ENCODE measurements at places on chromosomes 2 and 18. TPM values are rescaled to one million over a fixed set of nuclear protein-coding genes. Genes with fewer than 3 reads are reported as not detected.

- peak; percentile 65 for DNase-seq
Measured at GRCh38 chr2:86225581-86225980, 26.3 kb downstream of the MRPL35 start.

DNA sequence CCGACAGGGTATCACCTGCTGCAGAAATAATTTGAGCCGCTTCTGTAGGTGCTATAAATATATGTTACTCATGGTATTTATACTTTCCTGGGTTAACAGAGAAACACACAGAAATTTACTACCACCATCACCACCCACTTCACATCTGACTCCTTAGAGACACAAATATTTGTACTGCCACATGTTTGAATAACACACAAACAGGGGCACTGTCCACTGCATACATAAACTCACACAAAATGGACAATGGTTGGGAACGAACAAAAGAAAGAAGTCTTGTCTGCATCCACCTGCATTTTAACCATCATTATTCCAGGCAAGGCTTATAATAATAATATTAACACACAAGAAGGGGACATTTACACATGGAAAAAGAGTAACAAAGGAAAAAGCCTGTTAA, 24.0 kb downstream of the IMMT start:
- DNase-seq: no peak

DNA sequence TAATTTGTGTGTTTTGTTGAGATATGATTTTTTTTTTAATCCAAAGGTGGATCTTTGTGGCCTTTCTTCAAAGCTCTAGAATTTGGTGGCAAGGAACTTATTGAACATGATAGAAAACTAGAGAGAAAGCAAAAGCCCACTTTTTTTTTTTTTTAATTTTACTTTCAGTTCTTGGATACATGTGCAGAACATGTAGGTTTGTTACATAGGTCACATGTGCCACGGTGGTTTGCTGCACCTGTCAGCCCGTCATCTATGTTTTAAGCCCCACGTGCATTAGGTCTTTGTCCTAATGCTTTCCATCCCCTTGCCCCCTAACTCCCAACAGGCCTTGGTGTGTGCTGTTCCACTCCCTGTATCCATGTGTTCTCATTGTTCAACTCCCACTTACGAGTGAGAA, 135.9 kb downstream of the RHBDD1 start:
- no peak for DNase-seq

The AFF3 gene
- polyA plus RNA-seq: 5.0 TPM

GRCh38 chr2:7018282-7018701, 101.1 kb downstream of the RNF144A start:
- DNase-seq: no peak

DNA sequence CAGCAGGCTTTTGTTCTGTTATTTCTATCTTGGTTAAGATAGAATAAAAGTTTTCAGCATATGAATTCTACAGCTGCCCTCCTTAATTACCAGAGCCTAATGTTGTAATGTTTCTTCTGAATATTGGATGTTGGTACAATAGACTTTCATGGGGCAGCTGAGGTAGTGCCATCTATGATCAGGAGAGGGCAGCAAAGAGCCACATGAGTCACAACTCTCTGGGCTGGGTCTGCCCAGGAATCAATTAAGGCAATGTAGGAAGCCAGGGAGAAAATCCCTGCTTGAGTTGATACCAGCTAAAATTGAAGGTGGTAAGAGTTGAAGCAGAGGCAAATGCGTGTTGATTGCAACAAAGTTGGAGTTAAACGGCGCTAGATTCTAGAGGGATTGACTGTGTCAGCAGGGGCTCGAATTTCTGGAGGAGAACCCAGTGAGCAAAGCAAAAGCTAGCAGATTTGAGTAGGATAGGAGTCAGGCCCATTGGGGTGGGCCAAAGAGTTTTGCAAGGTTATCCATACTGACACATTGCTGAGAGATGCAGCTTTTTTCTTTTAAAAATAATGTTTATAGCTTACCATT, 10.6 kb upstream of the MC5R start:
- peak; percentile 69 for DNase-seq

GRCh38 chr2:152173831-152174230, 1.7 kb downstream of the STAM2 start:
- no peak for DNase-seq

GRCh38 chr2:207896525-207897285, 127.0 kb upstream of the FZD5 start:
- DNase-seq: no peak

The PLEK gene
- 8.2 TPM for polyA plus RNA-seq

The PARD6G gene
- 1.8 TPM for polyA plus RNA-seq

GRCh38 chr18:919078-919477, 14.4 kb downstream of the ADCYAP1 start:
- no peak for DNase-seq

- no peak for DNase-seq
Measured at GRCh38 chr2:215998636-215999035, 14.7 kb downstream of the MREG start.

The NCKAP5 gene
- 2.3 TPM for polyA plus RNA-seq

- DNase-seq: no peak
Measured at GRCh38 chr2:142897807-142898206, 20.3 kb downstream of the KYNU start.

The GNAL gene
- polyA plus RNA-seq: 0.49 TPM

GRCh38 chr2:26503231-26503880, 25.4 kb upstream of the OTOF start:
- peak; percentile 68 for DNase-seq

- DNase-seq: no peak
Measured at GRCh38 chr2:85673716-85674375, 5.8 kb upstream of the SFTPB start.

The YIPF4 gene
- polyA plus RNA-seq: 14.2 TPM

DNA sequence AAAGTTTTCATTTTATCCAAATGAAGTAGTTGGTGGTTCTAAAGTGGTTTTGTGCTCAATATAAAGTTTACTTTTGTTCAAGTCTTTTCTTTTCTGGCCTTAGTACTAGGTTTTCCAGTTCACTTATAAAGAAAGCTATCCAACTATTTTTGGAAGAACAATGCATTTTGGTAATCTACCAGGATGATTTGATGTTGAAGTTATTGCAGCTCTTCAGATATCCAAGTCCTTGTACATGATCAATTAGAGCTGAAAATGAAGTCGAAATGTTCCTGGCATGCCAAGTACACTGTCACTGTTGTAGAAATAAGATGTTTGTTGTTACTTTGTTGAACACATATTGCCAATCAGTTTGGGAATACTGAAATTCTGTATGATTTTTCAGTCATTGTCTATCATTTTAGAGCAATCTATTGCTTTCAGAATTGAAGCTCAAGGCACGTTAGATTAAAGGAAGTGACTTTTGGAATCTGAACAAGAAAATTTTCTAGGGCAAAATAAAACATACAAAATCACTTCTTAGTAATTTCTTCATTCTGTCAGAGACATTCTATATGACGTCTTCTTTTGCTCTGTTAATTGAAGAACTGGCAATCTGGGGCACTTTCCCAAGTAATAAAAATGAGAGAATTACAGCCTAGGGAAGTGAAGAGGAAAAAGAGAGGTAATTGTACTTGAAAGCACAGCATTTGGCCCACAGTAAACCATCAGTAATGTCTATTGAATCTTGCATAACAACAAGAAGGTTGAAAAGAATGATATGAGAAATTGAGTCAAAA, 232.3 kb downstream of the MREG start:
- DNase-seq: peak; percentile 46

The CENPA gene
- polyA plus RNA-seq: 0.96 TPM

The PREB gene
- polyA plus RNA-seq: 25.8 TPM

DNA sequence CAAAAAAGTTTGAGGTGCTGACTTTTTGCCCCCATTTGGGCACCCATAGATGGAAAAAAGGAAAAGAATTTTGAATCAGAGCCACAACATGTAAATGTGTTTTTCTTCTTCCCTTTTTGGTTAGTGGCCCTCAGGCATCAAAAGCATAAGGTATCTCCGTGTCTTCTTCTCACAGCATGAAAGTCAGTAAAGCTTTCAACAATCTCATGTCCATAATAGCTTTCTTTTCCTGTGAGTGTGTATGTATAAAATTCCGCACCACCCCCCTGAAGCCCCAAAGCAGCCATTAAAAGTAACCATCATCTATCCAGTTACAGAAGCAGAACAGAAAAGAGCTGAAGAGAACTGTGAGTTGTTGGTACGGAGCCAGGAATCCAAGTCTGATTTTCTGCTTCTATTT, 1539.7 kb upstream of the ACVR2A start:
- no peak for DNase-seq

- DNase-seq: no peak
Measured at GRCh38 chr2:101737478-101738255, 40.2 kb downstream of the MAP4K4 start.

The CCDC74B gene
- 4.4 TPM for polyA plus RNA-seq

GRCh38 chr2:192687015-192687414, 492.3 kb upstream of the TMEFF2 start:
- no peak for DNase-seq

The SLC1A4 gene
- polyA plus RNA-seq: 6.3 TPM

The SERPINB11 gene
- 0.45 TPM for polyA plus RNA-seq

The DAPL1 gene
- not detected for polyA plus RNA-seq

DNA sequence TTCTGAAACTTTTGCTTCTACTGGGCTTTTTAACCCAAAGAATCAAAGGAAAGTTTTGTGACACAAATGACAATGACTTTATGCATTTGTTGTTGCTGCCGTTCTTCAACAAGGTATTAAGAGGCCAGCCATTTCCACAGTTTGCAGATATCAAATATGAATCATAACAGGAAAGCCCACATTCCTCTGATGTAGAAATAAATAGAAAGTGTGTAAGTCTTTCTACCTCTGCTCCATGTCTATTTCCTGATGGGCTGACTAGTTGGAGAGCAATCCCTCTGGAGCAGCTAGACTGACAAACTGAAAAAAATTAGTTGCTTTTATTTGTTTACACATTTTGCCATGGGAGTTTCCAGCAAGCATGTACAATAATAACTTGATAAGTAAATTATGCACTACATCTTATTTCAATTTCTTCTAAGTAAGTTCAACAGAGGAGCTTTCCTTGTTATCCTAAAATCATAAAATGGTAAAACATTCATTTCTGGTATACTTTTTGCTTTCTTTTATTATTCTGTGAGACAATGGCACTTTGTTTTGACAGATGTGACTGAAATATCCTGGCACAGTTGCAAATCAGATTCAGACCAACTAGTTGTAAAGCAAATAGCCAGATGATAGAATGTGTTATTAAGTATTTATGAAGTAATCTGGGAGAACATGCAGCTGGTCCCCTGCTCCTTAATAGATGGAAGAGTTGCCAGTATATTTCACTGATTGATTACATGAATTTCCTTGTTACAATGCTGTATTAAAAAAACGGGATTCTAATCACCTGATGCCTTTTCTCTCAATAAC, 266.7 kb downstream of the METTL4 start:
- peak; percentile 82 for DNase-seq

DNA sequence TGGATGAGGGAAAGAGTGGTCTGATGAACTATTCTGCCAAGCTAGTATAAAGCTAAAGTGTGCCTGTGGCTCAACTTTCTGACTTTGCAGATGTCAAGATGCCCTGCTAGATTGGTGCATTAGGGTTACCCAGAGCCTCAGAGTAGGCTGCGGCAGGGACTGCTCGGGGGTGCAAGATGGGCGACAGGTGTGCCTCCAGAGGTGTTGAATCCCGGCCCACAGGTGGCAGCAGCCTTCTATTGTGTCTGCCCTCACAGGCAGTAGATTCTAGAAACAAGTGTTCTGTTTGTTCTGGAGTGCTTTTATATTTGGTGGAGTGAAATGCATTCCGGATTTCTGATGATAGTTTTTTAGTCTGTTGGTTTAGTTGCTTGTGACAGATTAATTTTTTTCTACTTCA, 131.6 kb upstream of the IL1R2 start:
- no peak for DNase-seq

DNA sequence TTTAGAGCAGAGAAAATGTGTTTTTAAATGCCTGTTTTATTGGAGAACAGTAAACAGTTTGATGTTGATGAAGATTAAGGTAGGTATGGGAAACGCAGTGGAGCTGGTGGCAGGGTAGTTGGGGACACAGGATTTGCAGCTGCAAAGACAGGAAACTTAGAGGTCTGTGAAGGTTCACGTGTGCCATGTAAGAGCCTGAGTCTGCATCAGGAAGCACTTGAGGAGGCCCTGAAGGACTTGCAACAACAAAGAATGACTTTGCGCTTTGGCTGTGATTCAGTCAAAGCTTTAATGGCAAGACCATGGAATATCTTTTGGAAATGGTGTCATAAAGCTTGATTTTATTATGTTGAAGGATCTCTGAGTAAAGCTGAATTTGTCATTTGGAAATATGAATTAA, 347.6 kb upstream of the KCNJ3 start:
- DNase-seq: peak; percentile 11

DNA sequence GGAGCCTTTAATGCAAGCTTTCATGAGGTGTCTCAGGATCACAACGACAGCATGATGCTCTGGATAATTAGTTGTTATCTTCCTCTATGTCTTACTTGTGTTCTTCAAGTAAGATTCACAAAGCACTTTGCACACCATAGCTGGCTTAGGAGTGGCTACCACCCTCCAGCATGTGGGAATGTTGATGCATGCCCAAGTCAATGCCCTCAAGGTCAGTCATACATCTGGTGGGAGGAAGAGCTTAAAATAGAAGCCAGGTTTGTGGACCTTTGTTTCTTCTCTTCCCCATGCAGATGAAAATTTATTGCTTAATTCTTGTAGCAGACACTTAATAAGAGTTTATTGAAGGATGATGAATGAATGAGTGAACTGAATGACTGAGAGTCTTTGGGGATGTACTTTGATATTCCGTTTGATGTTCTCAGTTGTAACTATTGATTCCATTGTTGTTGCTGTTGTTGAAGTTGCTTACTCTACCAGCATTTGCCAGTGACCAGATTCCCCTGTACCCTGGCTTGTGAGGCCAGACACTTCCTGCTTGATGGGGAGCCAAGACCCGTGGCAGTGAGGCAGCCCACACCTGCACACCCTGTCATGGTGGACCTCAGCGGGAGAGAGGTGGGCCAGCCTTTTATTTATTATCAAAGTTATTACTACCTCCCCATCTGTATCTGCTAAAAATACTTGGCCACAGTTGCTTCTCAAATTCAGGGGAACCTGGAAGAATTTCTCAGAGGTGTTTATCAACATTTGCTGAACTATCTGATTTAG, 137.8 kb downstream of the LAMA3 start:
- no peak for DNase-seq

The SELENOI gene
- polyA plus RNA-seq: 3.2 TPM

The SERPINB4 gene
- 17.4 TPM for polyA plus RNA-seq

GRCh38 chr2:206217166-206217565, 57.3 kb upstream of the ZDBF2 start:
- DNase-seq: no peak

DNA sequence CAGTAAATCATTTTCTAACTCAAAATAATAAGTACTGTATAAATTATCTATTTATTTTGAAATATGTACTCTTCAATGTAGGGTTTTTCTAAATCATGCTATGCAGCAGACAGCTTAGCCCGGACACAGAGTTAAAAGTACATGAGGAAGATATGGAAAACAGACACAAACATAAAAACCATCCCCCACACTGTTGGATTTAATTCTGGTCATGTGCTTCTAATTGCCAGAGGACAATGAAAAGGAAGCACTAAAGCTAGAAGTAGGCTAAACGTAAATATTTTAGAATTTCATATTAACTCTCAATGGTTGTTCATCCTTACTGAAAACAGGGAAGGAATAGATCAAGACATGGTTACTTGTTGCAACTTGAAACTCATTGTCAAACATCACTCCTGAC, 420.7 kb downstream of the ERBB4 start:
- DNase-seq: no peak
